ENCODE measurements at places on chromosomes 2 and 18.

DNA sequence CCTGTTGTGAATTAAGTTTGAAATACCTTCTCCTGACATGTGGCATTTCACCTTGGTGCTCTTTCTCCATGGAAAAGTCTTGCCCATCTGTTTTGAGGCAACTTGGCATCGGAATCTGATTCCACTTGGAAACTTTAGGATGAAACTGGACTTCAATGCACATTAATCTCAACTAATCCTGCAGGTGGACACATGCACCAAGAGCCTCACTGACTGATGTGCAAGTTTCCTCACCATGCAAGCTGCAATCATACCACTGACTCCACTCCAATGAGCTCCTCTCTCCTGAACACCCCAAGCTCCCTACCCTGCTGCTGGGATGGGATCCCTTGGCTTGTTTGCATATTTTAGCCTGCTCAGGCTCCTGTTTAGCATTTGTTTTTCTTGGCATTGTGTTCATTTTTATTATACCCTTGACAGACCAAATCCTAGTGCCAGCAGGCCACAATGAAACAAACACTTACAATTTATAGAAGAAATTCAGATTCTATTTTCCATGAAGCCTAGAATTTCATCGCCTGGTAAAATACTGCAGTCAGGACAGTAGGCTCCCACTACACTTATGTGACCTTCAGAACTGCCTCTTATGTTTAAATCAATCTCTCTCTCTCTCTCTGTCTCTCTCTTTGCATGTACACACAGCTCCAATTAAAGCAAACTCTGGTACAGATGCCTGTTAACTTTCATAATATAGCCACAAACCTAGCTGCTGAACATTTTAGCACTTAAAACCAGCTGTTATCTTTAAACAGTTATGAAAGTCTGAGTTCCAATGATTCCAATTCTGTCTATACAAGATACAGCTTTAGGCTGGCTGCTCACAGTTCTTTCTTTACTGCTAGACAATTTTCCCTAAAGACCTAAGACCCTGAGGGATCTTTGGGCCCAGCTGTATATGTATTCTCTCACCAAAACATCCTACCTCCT is 141.5 kb downstream of the OSR1 start:
- no peak for DNase-seq

GRCh38 chr2:231614559-231615057 is 21.9 kb downstream of the TEX44 start:
- no peak for DNase-seq

DNA sequence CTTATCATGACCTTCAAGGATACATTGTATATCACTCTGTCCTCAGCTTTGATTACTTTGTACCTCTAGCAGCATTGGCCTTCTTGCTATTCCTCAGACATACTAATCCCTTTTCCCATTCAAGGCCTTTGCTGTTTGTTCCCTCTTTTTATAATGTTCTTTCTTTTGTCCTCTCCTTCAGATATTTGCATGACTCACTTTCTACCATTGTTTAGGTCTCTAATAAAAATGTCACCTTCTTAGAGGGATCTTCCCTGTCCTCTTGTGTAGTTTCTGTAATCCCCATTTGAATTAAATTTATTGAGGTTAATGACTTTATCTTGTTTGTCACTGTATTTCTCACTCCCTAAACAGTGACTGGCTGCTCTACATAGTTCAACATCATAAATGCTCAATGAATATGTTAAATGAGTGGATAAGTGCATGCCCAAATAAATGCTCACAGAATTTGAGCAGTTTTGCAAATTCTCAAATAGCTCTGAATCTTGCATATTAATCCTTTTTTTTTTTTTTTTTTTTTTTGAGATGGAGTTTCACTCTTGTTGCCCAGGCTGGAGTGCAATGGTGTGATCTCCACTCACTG is 135.9 kb downstream of the AGPS start:
- DNase-seq: no peak

GRCh38 chr2:40746191-40746590 is 294.3 kb upstream of the SLC8A1 start:
- DNase-seq: no peak

DNA sequence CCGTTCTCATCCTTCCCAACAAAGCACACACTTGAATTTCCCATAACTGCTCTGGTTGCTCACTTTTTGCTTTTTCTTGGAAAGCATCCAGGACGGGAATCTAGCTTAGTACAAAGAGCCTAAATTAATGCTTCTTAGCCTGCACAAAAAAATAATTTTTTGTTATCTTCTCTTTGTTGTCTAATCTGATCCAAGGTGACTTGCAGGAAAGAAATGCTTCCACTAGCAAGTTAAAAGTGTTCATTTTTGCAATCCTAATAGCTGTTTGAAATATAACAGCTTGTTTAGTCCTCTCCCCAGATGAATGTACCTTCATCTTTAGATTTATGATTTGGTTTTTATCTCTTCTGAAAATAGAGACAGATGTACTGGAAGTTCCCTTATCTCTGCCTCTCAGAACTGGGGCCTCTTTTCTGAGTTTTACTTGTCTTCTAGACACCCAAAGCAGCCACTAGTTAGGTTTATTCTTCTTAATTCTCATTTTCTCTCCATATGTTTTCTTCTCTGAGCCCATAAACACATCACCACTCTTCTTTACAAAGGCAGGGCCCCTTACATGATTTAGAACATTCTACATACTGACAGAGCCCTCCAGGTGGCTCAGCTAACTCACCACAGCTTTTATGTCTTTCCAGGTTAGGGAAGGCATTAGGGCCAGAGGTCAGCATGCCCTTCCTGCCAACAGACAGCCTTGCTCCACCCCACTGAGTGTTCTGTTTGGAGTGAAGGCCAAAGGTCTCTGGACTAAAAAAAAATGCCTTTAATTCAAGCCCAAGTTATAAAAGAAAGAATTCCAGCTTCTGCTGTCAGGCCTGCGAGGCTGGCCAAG is 74.7 kb upstream of the MAP4K3 start:
- DNase-seq: no peak

DNA sequence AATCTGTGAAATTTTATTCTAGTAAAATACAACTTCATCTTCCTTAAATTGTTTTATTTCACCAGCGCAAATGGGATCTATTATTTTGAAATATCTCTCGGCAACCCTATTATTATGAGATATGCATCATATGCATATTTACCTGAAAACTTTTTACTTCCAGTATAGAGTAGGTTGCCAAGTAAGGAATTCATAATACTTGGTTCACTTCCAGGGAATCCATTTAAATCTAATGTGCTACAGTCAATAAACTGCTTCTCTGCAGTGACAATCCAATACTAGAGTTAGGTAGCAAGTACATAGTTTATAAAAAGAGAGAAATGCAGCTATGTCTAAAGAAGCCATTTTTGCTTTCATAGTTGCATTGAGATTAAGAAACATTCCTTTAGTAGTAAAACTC is 88.8 kb upstream of the FAM117B start:
- DNase-seq: no peak

GRCh38 chr2:197189426-197190099 is 121.0 kb downstream of the ANKRD44 start:
- no peak for DNase-seq

- DNase-seq: no peak
Measured at GRCh38 chr18:44741085-44741484, 60.4 kb downstream of the SETBP1 start.

DNA sequence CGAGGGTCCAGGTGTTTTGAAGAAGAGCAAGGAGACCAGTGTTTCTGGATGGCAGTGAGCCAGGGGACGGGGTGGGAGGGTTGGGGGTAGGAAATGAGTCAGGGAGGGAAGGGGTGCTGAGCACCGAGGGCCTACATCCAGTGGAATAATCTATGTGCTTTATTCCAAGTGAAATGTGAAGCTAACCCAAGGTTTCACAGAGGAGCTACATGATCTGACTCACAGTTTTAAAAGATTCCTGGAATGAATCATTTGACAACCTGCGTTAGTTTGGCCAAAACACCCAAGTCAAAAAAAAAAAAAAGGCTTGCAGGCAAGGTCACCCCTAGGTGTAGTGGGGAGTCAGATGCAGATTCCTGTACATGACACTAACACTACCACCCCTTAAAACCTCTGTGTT is 419.7 kb upstream of the MEX3C start:
- no peak for DNase-seq

- DNase-seq: no peak
Measured at GRCh38 chr2:53303012-53303578, 464.5 kb upstream of the CHAC2 start.

- no peak for DNase-seq
Measured at GRCh38 chr2:168432100-168432499, 24.0 kb upstream of the CERS6 start.

- no peak for DNase-seq
Measured at GRCh38 chr2:66566726-66567399, 131.9 kb downstream of the MEIS1 start.

- no peak for DNase-seq
Measured at GRCh38 chr18:72155327-72155726, 388.8 kb downstream of the CBLN2 start.

GRCh38 chr2:237091779-237092436 is 6.2 kb downstream of the COPS8 start:
- DNase-seq: no peak

DNA sequence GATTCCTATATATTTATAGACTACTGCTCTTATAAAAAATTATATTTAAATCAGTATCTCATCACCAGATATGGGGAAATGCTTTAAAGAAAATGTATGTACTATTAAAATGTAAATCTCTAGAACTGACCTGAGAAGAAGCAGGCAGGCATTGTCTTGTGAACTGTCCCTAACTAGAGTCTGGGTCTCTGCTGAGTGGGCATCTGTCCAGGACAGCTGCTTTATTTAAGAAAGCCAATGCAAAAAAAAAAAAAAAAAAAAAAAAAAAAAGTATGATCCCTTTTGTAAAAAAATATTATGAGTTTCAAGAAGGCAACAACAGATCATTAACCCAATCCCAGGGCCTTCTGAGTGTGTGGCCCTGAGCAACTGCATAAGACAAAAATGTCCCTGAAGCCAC is 66.0 kb downstream of the PAX3 start:
- DNase-seq: no peak

- DNase-seq: no peak
Measured at GRCh38 chr2:240989451-240990265, 8.8 kb upstream of the SNED1 start.

Data from NCI-H2081 (cell line).